Activated naive CD8-positive, alpha-beta T cell treated with anti-CD3 and anti-CD28 coated beads, Interleukin-2, amount 10 ng/mL, durations not matched to agents 7 days and 5 days (primary cell): ENCODE measurements at places on chromosomes 12 and 14. TPM values are rescaled to one million over a fixed set of nuclear protein-coding genes. Genes with fewer than 3 reads are reported as not detected.

- H3K4me3 ChIP-seq: no peak overlapping the region
- H3K4me1 ChIP-seq: no peaks in the 10 kb centered on the region
- no peaks in the 10 kb centered on the region for H3K36me3 ChIP-seq
- H3K27ac ChIP-seq: no peak overlapping the region
- H3K27me3 ChIP-seq: no peaks in the 10 kb centered on the region
Measured at GRCh38 chr12:30002677-30003076, 218.9 kb upstream of the TMTC1 start.

- DNase-seq: no peak
- no peaks in the 10 kb centered on the region for H3K36me3 ChIP-seq
- H3K4me3 ChIP-seq: no peak overlapping the region
- H3K27ac ChIP-seq: no peak overlapping the region
- H3K4me1 ChIP-seq: no peaks in the 10 kb centered on the region
- no peaks in the 10 kb centered on the region for H3K27me3 ChIP-seq
Measured at GRCh38 chr12:17841496-17841895, 248.5 kb downstream of the RERGL start.

DNA sequence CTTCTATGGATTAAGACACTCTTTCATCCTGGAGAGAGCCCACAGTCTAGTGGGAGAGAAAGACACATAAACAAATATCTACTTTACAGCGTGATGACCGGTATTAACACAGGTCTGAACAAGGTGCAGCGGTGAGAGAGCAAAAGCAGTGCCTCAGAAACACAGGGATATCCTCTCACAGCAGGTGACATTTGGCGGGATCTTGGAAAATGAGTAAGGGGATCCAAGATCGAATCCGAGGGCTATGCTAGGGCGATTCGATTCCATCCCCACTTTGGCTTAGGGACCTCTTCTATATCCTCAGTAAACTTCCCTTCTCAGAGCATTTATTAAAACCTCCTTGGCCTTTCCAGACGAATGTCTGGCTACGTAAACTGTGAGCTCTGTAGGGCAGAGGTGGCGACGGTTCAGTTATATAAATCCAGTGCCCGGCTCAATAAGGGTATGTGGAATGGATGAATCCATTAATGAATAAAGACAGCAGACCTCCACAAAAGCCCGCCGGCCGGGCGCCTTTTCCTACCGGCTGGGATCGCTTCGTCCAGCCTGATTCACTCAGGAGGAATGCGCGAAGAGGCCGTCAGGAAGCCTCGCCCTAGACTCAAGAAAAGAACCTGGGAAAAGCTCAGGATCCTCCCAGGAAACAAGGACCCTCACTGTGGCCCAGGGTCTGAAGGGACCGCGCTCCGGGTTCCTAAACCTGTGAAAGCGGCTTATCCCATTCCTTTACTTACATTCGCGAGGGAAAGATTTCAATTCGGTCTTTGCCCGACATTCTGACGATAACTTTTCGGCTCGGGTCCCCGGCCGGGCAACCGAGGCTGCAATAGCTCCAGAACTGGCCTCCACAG lies 455 bp downstream of the ATP6V1D start:
- H3K4me3 ChIP-seq: peak overlapping the region; percentile 98
- H3K36me3 ChIP-seq: no peaks in the 10 kb centered on the region
- peaks cover 38% of the 10 kb centered on the region for H3K4me1 ChIP-seq
- H3K27me3 ChIP-seq: no peaks in the 10 kb centered on the region
- peak overlapping the region; percentile 96 for H3K27ac ChIP-seq

GRCh38 chr14:74638966-74639365 lies 26.9 kb upstream of the LTBP2 start:
- peaks cover 4% of the 10 kb centered on the region for H3K27me3 ChIP-seq
- no peak overlapping the region for H3K4me3 ChIP-seq
- H3K27ac ChIP-seq: no peak overlapping the region
- no peak for DNase-seq
- H3K36me3 ChIP-seq: no peaks in the 10 kb centered on the region
- no peaks in the 10 kb centered on the region for H3K4me1 ChIP-seq

DNA sequence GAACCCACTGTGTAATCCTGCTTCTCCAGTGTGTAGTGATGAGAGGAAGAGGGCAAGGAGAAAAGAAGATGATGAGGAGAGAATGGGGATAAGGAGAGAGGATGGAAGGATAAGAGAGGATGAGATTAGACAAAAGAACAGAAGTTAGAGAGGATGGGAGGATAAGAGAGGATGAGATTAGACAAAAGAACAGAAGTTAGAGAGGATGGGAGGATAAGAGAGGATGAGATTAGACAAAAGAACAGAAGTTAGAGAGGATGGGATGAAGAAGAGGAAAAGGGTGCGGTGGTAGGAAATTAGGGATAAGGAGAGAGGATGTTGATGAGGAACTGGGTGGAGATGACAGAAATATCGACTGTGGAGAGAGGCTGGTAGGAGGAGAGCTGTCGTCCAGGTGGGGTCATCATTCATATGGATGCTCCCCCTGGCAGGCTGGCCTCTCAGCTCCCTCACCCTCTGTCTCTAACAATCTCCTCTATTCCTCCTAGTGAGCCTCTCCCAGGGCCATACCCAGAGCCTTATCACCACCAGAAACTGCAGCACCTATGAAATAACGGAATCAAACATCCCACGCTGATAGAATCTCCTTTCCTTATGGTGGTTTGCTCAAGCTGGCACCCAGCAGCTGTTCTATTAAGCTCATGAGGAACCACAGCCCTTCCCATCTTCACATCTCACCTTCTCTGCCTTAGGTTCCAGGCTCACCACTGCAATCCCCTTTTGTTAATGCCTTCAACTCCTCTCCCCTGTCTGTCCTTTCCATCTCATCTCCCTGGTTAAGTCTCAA lies 6.0 kb upstream of the CIROP start:
- peaks cover 1% of the 10 kb centered on the region for H3K36me3 ChIP-seq
- peaks cover 9% of the 10 kb centered on the region for H3K4me1 ChIP-seq
- H3K4me3 ChIP-seq: no peak overlapping the region
- H3K27me3 ChIP-seq: peaks cover 5% of the 10 kb centered on the region

DNA sequence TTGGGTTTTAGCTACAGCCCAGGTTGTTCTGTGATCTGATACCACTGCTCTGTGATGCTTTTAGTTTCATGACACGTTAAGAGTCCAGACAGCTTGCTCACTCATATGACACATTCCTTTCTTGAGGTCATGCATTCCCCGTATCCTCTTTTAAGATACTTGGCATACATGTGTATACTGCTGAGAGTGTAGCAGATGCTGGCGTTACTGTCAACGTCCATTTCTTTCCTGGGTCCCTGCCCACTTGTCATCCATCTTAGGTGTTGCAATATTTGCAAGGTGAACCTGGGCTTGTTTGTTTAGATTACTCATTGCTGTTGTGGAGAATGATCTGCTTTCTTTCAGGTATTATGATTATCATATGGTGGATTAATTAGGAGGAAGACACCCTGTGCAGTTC lies 9.1 kb upstream of the EMP1 start:
- H3K27ac ChIP-seq: no peak overlapping the region
- peaks cover 8% of the 10 kb centered on the region for H3K4me1 ChIP-seq
- no peak overlapping the region for H3K4me3 ChIP-seq
- H3K27me3 ChIP-seq: peaks cover 35% of the 10 kb centered on the region

DNA sequence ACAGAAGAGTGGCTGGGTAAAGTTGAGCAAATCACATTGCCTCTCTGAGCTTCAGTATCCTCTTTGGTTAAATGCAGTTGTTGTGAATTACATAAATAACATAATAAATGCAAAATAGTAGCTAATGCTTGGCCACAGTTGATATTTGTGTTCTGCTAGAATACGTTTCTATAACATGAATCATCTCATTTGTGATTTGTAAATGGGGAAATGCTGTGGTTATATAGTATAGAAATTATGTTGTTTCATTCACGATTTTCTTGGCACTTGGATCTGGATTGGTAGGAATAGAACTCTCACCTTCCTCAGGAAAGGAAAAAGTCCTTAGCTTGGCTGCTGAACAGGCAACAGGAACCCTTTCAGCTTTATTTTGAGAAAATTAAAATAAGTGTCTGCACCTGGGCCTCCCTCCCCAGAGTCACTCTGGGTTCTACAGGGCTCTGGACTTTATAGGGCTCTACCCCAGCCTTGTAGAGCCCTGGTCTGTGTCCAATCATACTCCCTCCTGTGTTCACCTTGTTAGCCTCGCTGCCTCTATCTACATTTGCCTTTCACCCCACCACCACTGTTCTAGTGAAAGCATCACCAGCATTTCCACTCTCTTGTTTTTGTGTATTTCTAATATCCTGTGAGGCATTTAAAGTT lies 107.7 kb upstream of the BCAT1 start:
- H3K27me3 ChIP-seq: no peaks in the 10 kb centered on the region
- peak overlapping the region; percentile 83 for H3K27ac ChIP-seq
- peaks cover 19% of the 10 kb centered on the region for H3K36me3 ChIP-seq
- H3K4me1 ChIP-seq: peaks cover 32% of the 10 kb centered on the region

The PLCZ1 gene
- total RNA-seq: not detected

The MYF6 gene
- total RNA-seq: not detected

The HOXC6 gene
- not detected for total RNA-seq

The BAG5 gene
- total RNA-seq: 31.7 TPM

The EIF2S3B gene
- 0.89 TPM for total RNA-seq
